HS-27A (cell line): ENCODE measurements at places on chromosomes 5 and 9.
A peak's percentile ranks its signal among the peaks of the same experiment; 100 is the strongest.

GRCh38 chr5:132651838-132652469 lies 6.0 kb upstream of the IL13 start:
- no peak for DNase-seq

GRCh38 chr9:111907147-111907546 lies 10.5 kb downstream of the UGCG start:
- no peak for DNase-seq

DNA sequence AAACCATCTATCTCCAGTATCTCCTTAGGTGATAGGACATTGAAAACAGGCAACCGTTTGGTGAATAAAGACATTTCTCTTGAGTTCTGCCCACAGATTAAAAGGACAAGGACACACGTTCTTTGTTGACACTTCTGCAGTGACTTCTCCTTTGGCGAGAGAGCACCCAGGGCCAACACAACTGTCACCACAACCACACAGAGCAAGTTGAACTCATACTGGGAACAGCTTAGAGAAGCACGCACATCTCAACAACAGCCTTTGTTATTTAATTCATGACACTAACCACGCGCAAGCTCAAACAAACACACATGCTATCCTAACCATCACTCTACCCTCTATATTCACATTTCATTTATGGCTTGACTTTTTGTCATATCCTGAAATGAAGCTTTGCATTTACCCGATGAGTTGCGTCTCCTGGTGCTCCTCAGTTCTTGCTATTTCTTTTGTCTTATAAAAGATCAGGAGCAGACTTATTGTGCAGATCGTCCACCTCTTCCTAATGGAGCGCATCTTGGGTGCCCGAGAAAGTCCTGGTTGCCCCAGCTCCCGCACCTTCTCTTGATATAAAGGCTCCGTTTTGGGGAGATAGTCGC lies 543 bp downstream of the ST8SIA4 start:
- DNase-seq, result no peak

DNA sequence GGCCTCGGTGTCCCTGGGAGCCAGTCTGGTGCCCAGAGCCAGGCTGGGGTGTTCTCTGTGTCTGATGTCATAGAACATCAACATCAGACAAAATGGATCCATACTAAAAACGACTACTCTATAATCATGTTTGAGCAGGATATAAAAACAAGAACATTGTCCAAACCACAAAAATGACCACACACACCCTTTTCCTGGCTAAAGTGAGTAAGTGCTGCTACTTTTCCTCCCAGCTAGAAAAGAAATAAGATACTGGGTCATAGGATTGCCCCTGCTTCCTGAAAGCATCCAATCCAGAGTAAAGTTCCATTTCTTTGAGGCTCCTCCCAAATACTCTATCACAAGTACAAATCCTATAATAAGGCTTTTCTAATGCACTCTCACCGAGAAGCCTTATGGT lies 19.7 kb upstream of the TRAF1 start:
- no peak for DNase-seq

- peak; percentile 72 for DNase-seq
Observed at GRCh38 chr9:36924071-36924470, 110.0 kb downstream of the PAX5 start.

GRCh38 chr9:34337403-34337802 lies 8.0 kb downstream of the NUDT2 start:
- no peak for DNase-seq

DNA sequence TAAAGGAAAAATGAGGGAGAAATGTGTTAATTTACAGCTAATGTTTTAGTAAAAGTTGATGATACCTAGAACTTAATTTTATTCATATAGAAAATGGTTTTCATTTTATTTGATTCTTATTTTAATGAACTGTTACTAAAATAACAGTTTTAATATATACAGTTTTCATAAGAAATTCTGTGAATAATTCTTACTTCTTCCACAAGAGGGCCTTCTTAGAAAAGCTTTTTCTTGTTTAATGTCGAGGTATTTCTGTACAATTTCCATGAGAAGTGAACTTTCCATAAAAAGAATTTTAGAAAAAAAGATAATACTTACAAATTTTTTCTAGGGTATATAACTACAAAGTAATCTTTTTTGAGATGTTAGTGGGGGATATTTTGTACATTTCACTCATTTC lies 73.9 kb downstream of the KLF9 start:
- no peak for DNase-seq

DNA sequence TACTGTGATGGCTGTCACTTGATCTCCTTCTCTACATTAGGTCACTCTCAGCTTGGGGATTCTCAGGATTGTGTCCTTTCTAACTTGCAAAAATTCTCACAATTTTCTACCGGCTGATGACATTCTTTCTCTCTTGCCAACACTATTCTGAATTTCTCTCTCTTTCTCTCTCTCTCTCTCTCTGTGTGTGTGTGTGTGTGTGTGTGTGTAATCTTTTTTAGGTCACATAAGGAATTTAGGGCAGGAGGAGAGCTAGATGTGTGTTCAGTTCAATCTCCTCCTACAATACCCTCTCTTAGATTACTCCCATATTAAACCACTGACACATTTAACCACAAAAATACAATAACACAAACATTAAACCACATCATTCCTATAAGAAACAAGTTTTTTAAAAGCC lies 242.3 kb upstream of the NREP start:
- DNase-seq, result no peak

DNA sequence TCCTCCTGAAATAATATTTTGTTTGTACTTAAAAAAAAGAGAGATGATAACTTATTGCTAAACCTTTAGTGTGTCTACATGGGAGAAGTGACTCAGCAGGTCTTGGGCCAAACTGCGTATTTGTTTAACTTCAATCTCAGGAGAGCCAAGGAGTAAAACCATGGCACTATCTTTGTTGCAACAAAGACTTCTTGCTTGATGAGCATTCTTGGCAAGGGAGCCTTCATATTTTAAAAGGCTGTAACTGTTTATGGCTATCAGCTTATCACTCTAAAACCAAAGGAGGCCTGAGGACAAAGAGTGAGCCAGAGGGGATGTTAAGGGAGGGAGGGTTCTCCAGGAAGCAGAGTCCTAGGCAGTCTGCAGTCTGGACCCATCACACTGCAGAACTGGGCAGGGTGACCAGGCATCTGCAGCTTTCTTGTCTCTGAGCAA lies 216.2 kb upstream of the S1PR3 start:
- no peak for DNase-seq

GRCh38 chr5:78509145-78509865 lies 139.3 kb downstream of the LHFPL2 start:
- DNase-seq, result no peak

DNA sequence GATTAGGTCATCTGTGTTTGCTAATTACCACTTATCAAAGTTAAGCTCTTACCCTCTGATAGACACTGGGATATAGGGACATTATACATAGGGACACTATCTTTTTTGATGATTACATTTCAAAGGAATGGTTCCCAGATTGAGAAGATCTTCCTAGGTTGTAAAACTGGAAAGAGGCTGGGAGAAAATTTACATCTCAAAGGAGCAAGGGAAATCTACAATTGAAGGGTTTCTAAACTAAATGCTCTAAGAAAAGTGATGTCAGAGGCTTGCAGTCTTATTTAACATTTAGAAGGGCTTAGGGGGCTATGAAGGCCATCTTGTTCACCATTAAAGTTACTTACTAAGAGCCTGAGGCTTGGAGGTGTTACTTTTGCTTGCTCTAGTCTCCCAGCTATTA lies 242.8 kb downstream of the PRR16 start:
- no peak for DNase-seq

DNA sequence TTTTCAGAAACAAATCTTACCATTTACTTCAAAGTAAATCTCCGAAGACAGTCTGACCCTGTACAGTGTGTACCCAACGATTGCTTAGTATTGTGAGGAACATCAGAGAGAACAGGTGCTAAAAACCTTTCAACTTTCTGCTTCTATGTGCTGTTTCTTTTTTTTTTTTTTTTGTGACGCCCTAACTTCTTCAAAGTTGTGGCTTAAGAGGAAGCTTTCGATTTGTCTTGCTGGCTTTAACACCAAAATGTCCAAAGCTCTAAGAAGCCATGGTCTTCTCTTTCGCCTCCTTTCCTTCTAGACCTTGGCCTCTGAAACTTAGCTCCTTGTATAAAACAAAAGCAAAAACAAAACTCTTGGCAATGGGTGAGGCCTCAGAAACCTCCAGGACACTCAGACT lies 1.2 kb downstream of the TNFSF8 start:
- DNase-seq, result no peak

GRCh38 chr9:110048976-110049698 lies 158.8 kb downstream of the C9orf152 start:
- no peak for DNase-seq

- DNase-seq, result peak; percentile 34
Observed at GRCh38 chr9:34413231-34413852, 36.6 kb upstream of the MYORG start.

GRCh38 chr9:14418301-14418940 lies 104.5 kb upstream of the NFIB start:
- DNase-seq, result no peak

GRCh38 chr9:68668127-68668526 lies 36.9 kb upstream of the PIP5K1B start:
- DNase-seq, result no peak

DNA sequence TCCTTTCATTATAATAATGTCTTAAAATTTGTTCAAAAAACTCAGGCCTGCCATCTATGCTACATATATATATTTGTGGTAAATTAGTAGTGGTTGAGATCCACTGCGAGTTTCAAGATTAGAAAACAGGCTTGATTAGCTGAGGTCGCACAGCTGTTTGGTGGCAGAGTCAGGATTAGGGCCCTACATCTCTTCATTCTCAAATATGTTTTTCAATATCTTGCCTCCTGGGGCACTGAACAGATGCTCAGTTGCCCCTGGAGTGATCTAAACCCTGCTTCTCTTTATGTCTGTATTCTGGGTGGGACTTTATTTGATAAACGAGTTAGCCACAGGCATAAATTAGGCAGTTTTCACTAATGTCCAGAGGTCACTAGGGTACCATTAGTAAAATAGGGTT lies 27.8 kb upstream of the CEP120 start:
- DNase-seq, result no peak
